HAP-1 (cell line): ENCODE measurements at places on chromosomes 4 and X.

- no peak for DNase-seq
Measured at GRCh38 chr4:115844180-115844579, 730.8 kb upstream of the NDST4 start.

DNA sequence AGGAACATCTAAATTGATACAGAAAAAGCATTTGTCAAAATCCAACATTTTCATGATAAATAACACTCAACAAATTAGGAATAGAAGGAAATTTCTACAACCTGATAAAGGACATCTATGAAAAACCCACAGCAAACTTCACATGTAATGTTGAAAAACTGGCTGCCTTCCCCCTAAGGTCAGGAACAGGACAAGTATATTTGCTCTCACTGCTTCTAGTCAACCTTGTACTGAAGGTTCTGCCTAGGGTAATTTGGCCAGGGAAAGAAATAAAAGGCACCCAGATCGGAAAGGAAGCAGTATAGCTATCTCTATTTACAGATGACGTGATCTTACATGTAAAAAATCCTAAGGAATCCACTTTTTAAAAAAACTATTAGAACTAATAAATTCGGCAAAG lies 97.1 kb upstream of the USP9X start:
- DNase-seq: no peak

DNA sequence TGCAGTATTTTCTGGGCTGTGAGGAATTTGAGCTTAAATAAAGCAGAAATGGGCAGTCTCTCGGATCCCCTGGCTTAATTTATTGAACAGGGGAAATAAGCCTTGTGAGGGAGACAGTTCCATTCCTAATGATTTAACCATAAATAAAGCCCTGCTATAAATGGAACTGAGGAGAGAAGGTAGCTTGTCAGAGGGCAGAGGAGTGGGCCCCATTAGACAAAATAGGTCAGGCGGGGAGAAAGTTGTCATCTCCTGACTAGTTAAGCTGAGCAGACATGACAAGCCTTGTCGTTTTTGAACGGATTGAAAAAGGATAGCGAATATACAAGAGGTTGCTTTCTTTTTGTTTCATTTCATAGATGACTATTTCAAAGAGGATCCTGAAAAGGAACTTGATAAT lies 39.3 kb downstream of the SMPX start:
- no peak for DNase-seq

DNA sequence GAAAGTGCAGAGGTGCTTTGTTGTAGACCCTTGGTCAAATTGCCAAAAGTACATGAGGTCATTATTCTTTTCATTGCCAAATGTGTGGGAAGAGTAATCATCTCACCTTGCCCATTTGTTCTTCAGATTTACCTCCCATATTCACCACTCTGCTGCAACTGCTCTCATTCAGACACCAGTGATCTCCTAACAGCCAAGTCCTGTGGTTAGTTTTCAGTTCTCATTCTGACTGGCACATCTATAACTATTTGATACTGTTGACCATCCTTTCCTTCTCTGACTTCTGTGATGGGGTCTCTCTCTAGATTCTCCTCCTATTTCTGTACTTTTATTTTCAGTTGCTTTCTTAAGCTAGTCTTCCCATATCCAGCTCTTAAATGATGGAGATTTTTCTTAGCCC lies 39.8 kb downstream of the GRIA3 start:
- no peak for DNase-seq

DNA sequence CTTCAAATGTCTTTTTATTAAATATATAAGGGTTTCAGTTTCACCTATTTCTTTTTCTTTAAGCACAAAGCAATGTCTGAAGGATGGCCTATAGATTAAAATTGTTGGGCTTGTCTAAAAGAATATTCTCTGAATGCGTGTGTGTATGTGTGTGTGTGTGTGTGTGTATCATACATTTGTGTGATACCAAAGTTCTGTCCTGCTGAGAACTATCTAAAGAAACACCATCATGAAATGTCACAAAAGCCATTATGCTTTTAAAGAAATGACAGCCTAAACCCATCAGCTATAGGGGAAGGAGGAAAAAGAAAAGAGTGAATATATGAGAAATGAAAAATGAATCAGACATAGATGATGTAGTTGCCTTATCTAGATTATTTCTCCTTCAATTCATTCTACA lies 1501.5 kb upstream of the TENM3 start:
- no peak for DNase-seq

DNA sequence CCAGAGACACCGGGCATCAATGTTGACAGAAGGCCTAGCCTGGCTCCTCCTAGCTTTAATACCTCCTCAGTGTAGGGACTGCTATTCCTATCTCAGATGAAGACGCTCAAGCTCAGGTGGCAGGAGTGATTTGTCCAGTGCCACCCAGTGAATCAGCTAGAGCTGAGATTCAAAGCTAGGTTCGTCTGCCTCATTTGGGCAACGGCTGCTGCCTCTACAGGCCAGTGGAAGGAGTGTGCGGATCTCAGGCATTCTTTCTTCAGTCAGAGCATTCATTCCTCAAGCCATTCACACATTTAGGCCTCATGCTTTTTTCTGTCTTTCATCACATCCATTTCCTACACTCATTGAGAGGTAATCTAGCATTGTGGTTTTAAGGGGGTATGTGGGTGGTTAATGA lies 7.3 kb downstream of the TSR2 start:
- peak; percentile 32 for DNase-seq

DNA sequence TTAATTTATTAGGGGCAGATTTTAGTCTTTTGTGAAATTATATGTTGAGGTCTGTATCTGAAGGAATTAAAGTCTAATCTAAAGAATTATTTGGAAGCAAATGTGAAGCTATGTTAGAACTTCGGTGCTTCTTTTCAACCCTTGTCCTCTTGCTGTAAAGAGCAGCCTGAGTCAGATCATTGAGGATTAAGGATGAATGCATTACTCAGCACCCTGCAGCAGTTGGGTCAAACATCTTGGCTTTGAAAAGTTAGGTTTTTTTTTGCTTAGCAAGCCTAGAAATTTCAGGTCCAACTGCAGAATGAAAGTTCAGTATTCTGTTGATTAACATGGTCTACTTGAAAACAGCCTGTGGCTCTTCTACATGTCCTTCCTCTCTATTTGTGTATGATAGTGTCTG lies 57.6 kb downstream of the SLC4A4 start:
- no peak for DNase-seq

GRCh38 chr4:168486912-168487281 lies 6.6 kb upstream of the DDX60L start:
- no peak for DNase-seq

DNA sequence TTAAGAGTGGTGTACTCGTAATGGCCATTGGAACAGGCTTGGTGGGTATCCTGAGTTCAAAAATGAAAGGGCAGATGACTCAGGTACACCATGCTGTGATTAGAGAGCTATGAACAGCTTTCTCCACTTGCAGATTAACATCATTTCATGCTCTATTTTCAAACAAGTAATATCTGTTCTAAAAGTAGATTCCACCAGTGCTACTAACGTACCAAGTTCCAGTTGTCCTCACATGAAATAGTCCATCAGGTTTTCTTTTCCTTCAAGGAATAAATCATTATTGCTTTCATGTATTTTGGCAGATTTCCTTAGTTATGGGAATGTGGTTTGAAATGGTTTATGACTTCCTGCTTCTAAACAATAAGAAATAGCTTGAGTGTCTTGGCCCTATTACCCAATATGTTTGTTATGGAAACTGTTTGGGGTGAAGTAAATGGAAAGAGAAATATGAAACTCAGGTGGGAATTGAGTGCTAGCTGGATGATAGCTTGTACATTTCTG lies 49.9 kb downstream of the PCDH7 start:
- no peak for DNase-seq

DNA sequence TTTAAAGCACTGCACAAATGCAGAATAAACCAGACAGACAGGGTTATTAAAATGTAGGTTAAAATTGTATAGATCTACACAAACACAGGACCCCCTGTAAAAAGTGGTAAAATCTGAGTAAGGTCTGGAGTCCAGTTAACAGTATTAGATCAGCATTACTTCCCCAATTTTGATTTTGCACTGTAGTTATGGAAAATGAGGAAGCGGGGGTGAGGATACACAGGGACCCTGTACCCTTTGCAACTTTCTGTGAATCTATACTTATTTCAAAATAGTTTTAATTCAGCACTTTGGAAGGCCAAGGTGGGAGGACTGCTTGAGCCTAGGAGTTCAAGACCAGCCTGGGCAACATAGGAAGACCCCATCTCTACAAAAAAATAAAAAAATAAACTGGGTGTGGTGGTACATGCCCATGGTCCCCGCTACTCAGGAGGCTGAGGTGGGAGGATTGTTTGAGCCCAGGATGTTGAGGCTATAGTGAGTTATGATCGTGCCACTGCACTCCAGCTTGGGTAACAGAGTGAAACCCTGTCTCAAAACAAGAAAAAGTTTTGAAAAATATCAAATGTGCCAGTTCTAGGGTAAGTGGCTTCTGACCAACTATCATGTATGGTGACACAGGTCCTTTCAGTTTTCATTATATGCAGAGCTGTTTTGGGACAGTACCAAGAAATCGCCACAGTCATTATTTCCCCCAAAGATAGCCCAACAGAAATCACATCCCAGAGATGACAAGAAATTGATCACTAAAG lies 17.7 kb downstream of the SEL1L3 start:
- DNase-seq: no peak

DNA sequence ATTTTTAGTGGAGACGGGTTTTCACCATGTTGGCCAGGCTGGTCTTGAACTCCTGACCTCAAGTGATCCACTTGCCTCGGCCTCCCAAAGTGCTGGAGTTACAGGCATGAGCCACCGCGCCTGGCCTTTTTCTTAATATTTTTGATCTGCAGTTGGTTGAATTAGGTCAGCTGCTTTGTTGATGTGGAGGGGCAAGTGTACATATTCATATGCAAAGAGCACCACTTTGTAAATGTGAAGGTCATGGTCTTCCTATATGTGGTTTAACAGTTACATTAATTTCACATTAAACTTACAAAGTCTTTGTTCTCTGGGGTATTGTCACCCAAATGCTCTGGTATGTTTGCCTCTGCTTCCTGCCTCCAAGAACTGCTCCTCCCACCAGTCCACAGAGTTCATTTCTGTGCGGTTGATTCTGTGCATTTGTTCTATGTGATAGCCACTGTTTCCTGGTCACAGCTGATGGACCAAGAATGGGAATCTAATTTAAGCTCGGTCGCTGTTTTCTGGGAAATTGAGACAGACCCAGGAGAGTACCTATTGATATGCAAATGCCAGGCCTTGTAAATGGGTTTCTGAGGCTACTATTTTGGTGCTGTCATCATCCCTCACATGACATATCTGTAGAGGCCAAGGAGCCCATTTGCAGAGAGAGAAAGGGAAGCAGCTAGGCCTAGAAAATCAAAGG lies 26.9 kb upstream of the HPSE start:
- DNase-seq: peak; percentile 100

DNA sequence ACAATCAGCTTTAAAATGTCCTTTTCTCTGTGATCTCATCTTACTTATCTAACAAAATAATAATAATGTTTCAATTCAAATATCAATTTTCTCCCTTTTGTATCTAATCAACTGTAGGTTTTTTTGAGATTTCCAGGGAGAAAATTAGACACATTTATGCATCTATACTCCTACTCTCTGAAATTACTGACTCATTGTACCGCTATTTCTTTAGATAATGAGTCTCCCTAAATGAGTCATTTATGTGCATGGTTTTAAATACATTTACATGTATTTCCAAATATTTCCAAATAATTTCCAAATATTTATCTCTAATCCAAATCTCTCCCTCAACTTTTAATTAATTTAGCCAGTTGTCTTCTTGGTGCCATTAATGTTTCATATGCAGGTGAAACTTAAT lies 621.0 kb downstream of the TECRL start:
- no peak for DNase-seq

GRCh38 chr4:173264684-173265185 lies 69.4 kb downstream of the HMGB2 start:
- DNase-seq: no peak

DNA sequence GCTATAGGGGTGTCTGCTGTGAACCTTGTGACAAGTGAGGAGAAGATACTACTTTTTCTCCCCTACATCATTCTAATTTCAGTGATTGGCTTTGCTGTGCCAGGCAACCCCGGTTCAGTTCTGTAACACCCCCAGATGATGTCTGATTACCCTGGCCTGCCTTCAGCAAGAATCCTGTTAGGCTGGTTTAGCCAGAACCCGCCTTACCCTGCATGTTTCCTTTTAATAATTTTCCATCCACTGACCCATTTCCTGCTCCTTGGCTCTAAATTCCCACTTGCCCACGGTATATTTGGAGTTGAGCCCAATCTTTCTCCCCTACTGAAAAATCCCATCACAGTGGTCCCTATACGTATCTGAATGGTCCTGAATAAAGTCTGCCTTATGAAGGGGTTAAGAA lies 46.5 kb upstream of the HPSE start:
- DNase-seq: no peak

GRCh38 chr4:152974468-152975379 lies 38.6 kb downstream of the FHDC1 start:
- DNase-seq: no peak

GRCh38 chrX:30881797-30882196 lies 7.3 kb downstream of the TAB3 start:
- DNase-seq: no peak

DNA sequence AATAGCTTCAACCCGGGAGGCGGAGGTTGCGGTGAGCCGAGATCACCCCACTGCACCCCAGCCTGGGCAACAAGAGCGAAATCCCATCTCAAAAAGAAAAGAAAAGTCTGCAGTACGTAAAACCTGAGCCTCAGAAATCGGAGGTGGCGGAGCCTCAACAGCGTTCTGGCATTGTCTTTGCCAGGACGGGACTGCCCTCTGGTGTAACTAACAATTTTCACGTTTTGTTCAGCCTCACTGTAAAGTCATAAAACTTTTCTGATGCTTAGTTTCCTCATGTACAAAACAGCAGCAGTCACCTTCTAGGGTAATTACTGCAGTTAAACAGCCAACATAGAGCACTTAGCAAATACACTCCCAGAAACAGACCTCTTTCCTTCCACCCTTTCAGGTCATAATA lies 121.7 kb downstream of the RBM47 start:
- DNase-seq: no peak

- no peak for DNase-seq
Measured at GRCh38 chr4:155832664-155833063, 33.4 kb downstream of the ASIC5 start.

GRCh38 chr4:75042601-75043208 lies 109.8 kb downstream of the PARM1 start:
- no peak for DNase-seq
